ENCODE measurements at places on chromosomes 5 and 9.
A peak's percentile ranks its signal among the peaks of the same experiment; 100 is the strongest.

DNA sequence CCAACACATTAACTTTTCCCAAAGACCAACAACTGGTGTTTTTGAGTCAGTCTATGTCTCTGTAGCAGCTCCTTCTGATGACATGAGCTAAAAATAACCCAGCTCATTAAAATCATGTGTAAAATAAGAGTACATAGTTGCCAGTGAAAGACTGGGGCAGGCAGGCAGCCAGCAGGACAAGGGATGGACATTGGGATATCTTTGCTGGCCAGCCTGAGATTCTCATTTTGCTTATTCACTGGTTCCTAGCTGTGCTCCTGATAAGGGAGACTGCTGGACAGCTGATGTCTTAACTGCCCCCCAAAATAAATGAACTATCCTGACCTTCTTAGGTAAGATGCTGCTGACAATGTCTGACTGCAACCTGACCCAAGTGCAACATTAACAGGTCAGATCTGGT lies 33.9 kb downstream of the EPB41L4B start:
- no peak for DNase-seq

- DNase-seq, result no peak
Observed at GRCh38 chr5:175652741-175653663, 4.9 kb upstream of the HRH2 start.

DNA sequence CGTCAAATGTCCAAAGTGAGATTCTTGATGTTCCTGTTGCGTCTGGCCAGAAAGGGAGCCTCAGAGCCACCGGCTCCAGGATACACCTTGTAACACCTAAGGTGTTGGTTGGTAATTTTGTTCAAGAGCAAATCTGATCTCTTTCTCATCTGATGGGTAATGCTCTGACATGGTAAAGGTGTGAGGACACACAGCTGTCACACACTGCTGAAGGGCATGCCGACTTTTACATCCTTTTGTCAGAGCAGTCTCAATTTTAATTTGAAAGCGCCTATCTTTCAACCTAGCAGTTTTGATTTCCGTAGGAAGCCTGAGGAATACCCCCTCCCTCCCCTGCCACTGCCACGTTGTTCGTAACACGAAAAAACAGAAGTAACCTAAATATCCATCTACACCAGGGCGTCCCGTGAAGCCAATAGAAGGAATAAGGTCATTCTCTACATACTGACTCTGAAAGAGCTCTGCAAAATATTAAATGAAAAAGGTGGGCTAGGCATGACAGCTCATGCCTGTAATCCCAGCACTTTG lies 57.4 kb downstream of the TSTD2 start:
- DNase-seq, result no peak

DNA sequence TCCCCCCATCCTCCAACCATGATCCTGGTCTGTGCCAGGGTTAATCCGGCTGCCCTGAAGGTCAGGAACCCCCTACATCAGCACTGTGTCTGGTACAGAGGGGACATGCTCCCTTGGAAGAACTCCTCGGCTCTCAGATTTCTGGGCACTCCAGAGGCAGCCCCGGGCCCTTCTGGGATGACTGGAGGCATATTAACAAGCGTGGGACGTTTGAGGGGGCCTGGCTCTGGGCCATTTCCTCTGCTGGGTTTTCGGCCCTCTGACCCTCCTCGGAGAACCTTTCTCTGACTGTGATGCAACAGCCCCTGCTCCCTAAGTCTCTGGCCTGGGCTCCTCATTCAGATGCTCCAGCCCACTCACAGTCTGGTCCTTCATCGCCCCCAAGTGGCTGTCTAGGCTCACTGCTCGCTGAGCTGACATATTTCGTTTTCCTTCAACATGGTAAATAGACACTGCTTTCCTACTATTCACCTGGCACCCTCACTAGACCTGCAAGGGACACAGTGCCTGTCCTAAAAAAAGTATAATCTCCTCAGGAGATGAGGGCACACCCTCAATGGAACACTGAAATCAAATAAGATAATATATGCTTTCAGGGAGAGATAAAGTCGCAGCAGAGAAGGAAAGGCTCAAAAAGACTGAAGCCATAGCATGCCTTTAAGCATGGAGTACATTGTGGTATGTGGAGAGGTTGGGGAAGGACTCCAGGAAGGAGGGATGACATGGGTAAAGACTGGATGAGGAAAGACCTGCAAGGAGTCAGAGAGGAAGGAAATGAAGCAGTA lies 404.7 kb upstream of the TRPC7 start:
- DNase-seq, result peak; percentile 48

GRCh38 chr5:153402550-153402949 lies 87.9 kb upstream of the GRIA1 start:
- DNase-seq, result no peak

DNA sequence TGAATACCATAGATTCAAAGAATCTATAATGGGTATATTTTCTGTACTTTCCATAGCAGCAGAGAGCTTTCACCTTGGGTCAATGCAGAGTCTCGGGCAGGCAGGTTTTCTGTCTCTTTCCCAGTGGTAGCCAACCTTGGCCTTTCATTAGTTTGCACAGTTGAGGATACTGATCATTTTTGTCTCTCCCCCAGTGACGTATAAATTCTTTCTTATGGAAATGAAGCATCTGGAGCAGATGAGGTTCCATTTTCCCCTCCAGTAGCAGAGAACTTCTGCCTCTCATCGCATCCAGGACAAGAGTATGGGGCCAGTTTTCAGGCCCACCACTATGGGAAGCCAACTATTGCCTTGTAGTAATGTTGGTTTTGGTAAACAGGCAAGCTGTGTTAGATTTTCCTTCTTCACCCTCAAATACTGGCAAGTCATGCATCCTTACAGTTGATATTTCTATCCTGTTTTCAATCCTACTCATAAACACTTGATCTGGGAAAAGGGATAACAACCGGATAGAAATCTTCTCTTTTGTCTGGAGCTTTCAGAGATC lies 845.2 kb upstream of the CDH18 start:
- DNase-seq, result no peak

DNA sequence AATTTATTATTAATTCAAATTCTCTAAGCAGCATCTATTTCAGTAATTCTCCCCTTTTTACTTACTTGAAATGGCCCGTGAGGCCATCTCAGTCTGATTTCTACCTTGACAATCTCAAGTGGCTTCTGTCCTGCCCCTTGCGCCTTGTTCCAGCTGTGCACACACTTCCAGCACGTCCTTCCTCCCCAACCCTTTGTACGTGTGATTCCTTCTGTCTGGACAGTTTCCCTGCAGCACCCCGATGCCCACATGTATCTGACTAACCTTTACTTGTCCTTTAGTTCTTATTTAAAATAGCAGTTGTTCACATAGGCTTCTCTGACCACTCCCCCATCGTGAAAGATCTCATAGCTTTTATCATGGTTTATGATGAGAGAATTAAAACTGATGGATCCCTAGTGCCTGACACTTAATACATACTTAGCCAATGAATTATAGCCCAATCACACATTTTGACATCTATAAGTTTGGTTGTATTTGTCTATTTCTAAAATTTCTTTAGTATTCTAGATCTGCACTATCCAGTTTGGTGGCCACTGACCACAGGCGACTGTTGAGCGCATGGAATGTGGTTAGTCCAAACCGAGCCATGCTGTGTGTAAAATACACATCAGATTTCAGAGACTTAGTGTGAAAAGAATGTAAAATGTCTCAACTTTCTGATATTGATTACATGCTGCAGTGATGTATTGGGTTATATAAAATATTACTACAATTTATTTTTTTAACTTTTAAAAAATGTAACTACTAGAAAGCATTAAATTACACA lies 14.3 kb downstream of the ZBTB34 start:
- DNase-seq, result no peak

GRCh38 chr9:16368237-16369087 lies 502.0 kb downstream of the BNC2 start:
- DNase-seq, result peak; percentile 56

GRCh38 chr9:135080286-135081263 lies 6.9 kb upstream of the OLFM1 start:
- DNase-seq, result no peak

DNA sequence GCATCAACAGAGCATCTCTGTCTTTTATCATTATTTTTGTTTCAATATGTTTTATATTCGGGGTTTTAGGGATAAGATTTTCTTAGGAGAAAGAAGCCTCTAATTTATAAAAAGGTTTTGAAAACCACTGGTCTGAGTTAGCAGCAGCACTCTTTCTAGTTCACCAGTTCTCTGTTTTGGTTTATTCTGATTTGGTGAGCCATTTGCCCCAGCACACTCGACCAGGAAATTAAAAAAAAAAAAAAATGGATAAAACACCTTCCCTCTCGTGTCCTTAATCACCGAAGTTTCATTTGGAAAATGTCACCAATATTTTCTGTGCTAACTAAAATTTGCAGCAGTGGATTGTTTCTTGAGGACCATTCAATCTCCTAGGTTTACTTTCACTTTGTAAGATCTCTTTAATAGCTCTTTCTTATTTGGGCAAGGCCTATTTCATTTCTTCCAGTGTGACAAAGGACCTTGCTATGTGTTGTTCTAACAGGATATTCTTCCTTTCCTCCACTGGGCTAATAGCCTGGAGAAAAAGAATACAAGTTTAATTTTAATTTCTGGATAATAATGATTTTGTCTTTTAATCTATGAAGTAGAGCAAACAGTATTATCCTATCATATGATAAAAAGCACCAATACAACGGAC lies 57.8 kb upstream of the ANXA1 start:
- no peak for DNase-seq

DNA sequence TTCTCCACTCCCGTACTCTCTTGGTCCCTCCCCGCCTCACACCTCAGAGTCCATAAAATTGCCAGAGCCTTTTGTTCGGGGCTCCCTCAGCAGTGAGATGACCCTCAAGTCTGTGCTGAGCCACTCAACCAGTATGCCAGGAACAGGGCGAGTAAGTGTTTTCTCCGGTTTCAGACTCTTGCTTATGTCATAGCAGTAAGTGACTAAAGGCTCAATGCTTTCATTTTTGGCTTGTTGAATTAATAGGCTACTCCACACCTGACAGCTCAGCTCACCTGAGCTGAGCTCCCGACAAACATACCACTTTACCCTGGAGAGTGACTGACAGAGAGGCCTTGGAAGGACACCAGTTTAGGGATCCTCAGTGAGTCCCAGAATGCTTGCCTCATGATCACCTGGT lies 30.5 kb downstream of the PCSK1 start:
- no peak for DNase-seq

GRCh38 chr9:36158917-36159316 lies 10.3 kb upstream of the CCIN start:
- no peak for DNase-seq

DNA sequence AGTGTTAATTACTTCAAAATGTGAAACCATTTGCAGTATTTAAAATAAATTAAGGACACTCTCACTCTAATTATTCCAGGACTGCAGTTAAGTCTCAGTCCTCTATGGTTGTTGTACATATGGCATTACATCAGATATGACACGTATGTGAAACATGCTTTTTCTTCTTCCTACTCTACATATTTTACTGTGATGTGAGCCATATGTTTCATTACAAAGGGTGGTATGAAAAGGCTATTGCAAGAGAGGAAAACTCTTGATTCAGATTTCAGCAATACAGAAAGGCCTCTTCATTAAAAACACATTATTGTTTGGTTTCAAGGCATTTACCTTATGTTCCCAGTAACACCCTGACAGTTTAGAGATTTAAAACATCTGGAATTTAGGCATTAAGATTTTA lies 964.5 kb upstream of the DMAC1 start:
- no peak for DNase-seq

DNA sequence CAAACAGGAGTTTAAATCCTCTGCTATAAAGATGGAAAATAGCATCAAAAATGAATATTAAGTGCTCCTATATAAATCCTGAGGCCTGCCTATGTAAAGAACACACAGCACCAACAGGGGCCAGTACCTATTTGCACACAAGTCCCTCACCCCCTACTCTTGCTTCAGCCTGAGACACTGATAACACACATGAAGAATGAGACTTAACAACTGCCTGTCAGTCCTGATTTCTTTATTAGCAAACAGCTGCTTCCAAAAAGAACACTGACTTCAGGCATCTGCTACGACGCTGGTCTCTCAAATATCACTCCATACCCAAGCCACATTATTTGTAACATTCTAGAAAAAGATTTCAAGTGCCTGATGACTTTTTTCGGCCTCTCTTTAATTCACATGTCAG lies 55.5 kb downstream of the MYO10 start:
- no peak for DNase-seq

- DNase-seq, result no peak
Observed at GRCh38 chr5:150067405-150067960, 18.9 kb downstream of the CSF1R start.

- DNase-seq, result no peak
Observed at GRCh38 chr9:137383081-137383783, 39.7 kb downstream of the EXD3 start.

DNA sequence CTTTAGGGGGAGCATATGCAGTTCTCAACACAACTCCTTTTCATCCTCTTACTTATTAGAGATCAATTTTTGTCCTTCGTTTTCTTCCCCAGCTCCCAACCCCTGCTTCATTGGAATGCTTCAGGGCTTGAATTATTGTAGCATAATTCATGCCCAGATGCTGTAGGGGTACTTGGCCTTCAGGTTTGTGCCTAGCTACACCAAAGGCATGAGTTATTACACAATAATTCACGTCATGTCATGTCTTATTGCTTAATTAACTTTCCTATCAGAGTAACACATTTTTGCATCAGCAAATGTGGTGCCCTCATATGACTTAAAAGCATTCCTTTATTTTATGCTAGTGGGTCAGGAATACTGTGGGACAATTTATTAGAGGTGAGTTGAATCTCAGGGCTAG lies 507.2 kb downstream of the NFIB start:
- DNase-seq, result no peak

DNA sequence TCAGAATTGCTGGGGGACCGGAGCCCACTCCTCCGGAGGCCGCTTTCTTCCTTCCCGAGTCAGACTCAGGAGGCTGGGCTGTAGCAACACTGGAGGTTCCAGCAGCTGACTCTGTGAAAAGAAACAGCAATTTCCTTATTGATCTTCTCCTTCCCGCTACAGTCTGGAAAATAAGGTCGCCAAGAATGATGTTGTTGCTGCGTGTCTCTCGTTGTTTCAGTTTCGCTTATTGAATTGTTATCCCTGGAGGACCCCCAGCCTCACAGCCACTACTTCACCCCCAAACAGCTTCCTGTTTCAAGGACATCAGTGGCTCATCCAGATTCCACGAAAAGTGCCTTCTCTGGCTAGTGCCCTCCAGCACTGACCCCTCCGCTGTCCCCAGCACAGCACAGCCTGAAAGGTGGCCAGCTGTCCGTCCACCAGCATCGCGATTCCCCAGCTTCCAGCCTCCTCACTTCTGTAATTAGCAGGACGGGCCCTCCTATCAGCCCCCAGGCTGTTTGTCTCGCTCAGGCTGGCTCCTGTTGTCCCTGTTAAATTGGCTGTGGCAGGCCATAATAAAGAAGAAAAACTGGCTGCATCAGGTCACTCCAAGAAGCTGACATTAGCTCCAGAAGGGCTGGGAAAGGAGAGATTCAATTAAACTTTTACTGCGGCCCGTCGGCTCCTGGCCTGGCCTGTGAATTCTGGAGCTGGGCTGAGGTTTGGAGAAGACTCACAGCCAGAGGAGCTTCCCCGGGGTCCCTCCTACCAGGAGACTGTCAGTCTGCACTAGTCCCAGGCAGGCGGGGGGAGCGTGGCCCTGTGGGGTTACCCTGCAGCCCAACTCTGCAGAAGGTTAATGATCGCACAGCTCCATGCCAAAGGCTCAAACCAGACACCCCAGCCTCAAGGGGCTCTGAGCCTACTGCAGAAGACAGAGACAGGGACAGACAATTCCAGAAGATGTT lies 40.5 kb downstream of the OLFM1 start:
- DNase-seq, result no peak

Measured in NCI-H774 (cell line).